ENCODE measurements at places on chromosomes 13 and 19. TPM values are rescaled to one million over a fixed set of nuclear protein-coding genes. Genes with fewer than 3 reads are reported as not detected.
A peak's percentile ranks its signal among the peaks of the same experiment; 100 is the strongest.

Gene LSM14A
- total RNA-seq, result 196 TPM

Gene ZNF570
- total RNA-seq, result 11.5 TPM

Gene BCAM
- total RNA-seq, result not detected

GRCh38 chr19:53808710-53809125, 15.4 kb downstream of the NLRP12 start:
- DNase-seq, result no peak

DNA sequence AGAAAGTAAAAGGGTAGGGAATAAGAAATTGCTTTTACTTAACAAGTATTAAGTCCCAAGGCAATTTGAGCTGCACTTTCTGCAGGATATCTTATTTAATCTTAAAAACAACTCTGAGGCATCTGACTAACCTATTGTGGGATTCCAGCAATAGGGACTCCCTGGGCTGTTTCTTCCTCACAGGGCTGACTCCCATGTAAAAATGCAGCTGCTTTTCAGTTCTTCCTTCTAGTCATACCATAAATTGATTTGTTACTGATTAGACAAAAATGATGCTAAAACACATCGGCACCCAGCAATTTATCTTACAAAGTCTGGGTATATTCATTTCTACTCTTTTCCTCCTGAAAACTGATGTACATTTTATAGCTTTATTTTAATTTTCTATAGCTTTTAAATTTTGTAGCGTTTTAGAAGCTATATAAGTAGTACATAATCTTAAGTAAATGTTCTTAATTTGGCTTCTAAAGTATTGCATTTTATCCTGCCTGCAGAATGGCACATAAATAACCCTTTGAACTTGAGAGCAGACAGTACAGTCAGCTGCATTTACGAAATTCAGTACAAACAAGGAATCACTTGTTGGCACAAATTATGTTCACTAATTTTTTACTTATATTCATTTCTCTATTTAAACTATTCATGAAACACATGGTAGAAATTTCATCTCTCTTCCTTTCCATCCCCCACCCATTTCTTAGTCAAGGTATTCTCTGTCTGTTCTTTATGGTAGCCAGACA, 102.4 kb upstream of the FRY start:
- DNase-seq, result no peak

DNA sequence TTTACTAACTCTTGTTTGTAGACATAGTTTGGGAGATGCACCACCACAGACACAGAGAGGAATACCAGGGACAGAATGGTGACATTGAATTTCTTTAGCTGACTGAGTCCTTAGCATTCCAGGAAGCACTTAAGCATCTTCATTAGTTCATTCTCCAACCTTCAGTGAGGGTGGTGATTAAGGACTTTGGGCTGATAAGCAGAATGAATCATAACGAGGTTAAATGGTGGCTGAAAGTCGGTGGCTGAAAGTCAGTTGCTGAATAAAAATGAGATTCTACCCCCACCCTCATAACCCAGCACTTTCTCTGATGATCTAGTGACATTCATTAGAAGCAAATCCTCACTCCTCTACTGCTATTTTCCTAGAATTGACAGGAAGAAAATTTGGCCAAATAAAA, 10.6 kb downstream of the PCDH8 start:
- DNase-seq, result no peak

- peak; percentile 34 for DNase-seq
Measured at GRCh38 chr19:18437491-18438330, at the start of gene ISYNA1. Gene ISYNA1, minus strand, starts transcription at chr19:18438133. Its CDS starts 154 bp downstream, at chr19:18437979.

GRCh38 chr13:105692769-105693168, 842.7 kb downstream of the EFNB2 start:
- no peak for DNase-seq

DNA sequence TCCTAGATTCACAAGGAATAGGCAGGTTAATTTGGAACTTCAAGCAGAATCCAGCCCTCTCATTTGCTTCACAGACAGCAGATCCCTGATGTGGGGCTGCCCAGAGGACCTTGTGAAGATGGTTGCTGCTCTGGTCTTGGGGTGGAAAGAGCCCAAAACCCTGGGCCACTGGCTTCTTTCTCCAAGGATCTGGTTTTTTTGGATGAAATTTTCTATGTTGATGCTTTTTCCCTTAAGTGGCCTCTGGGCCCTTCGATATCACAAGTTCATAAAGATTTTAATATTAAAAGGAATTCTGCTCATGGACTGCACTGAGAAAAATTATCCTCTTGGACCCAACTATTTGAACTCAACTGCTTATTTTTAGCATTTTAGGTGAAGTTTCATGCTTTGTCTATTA, 421.1 kb downstream of the KLF5 start:
- DNase-seq, result no peak

GRCh38 chr13:104408733-104409132, 1342.5 kb upstream of the SLC10A2 start:
- no peak for DNase-seq
